Body of pancreas (tissue), 4 donors: ENCODE measurements at places on chromosomes 6 and 20. TPM values are rescaled to one million over a fixed set of nuclear protein-coding genes. Genes with fewer than 3 reads are reported as not detected.
A peak's percentile ranks its signal among the peaks of the same experiment; 100 is the strongest.

GRCh38 chr20:35828434-35828833, 56.6 kb downstream of the PHF20 start:
- DNase-seq = peak; percentile 24
- H3K27me3 ChIP-seq = no peaks in the 10 kb centered on the region
- H3K4me1 ChIP-seq = no peaks in the 10 kb centered on the region
- H3K36me3 ChIP-seq = no peaks in the 10 kb centered on the region
- no peak overlapping the region for H3K27ac ChIP-seq

- no peaks in the 10 kb centered on the region for H3K4me1 ChIP-seq
- H3K36me3 ChIP-seq = no peaks in the 10 kb centered on the region
- DNase-seq = no peak
- H3K27ac ChIP-seq = no peak overlapping the region
- H3K27me3 ChIP-seq = no peaks in the 10 kb centered on the region
- H3K4me3 ChIP-seq = no peak overlapping the region
Measured at GRCh38 chr20:59802018-59802417, 131.4 kb downstream of the SYCP2 start.

Gene BMP2
- 14.8 TPM for total RNA-seq

Gene KHDRBS2
- total RNA-seq = not detected

GRCh38 chr6:138999949-139000725, 12.1 kb upstream of the REPS1 start:
- no peak overlapping the region for H3K4me3 ChIP-seq
- no peaks in the 10 kb centered on the region for H3K36me3 ChIP-seq
- H3K4me1 ChIP-seq = no peaks in the 10 kb centered on the region
- DNase-seq = no peak

Gene FRMD1
- not detected for total RNA-seq

Gene FAM162B
- total RNA-seq = not detected

DNA sequence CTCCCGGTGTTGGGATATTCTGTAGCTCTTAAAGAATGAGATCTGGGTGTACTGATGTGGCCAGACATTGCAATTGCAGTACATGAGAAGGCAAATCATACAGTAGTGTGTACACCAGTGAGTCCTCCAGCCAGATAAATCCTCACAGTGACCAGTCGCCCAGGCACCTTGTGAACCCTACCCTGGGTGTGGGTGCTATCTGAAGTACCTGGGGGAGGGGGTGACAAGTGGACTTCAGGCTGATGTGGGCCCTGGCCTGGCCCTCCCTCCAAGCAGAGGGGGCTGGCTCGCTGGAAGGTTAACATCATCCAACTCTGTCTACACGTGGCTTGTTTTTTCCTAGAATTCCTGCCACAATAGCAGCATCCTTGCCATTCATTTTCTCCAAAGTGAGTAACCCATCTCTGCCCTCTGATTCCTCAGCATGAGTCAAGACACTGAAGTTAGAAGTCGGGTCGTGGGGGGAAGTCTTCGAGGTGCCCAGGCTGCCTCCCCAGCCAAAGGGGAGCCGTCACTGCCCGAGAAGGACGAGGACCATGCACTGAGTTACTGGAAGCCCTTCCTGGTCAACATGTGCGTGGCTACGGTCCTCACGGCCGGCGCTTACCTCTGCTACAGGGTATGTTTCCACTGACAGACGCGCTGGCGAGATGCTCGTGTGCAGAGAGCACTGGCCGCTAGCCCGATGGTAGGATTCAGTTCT, 70.8 kb downstream of the PTPN1 start:
- no peak overlapping the region for H3K27ac ChIP-seq
- no peaks in the 10 kb centered on the region for H3K27me3 ChIP-seq
- H3K4me1 ChIP-seq = peaks cover 7% of the 10 kb centered on the region
- no peak for DNase-seq

DNA sequence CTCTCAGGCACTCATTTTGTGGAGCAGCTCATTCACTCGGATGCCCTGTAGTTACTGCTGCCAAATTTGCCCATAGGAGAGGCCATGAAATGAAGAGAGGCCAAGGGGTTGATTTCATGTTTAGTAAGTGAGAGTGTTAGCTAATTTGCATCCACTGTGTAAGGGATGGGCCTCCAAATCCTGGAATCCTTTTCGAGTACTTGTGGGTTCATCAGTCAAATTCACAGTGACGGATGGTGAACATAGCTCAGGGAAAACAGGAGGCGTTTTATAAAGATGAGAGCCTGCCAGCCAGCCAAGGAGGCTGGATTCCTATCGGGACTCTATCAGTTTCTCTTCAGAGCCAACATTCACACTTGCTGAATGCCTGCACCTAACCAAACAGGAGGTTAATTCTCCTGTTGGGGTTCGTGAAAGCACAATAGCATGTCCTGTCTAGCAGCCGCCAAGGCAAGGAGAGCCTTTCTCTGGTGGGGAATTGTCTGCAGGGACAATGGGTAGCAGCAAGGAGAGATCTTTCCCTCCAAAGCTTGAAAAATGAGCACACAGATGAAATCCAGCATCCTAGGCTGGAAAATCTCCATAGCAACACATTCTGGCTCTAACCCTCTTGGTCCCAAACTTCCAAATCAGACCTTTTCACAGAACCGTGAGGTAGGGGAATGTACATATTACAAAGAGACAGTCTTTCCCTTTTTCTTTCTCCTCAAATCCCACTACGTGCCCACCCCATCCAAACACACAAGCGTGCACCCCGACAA, 231.4 kb upstream of the ECI2 start:
- H3K27me3 ChIP-seq = no peaks in the 10 kb centered on the region
- peaks cover 10% of the 10 kb centered on the region for H3K4me1 ChIP-seq
- no peak overlapping the region for H3K27ac ChIP-seq
- H3K4me3 ChIP-seq = no peak overlapping the region
- no peak for DNase-seq

GRCh38 chr6:7671581-7671980, 54.3 kb upstream of the BMP6 start:
- H3K27ac ChIP-seq = no peak overlapping the region
- no peak for DNase-seq

Gene SYCP2L
- total RNA-seq = 2.1 TPM

Gene INSM1
- 3.4 TPM for total RNA-seq

DNA sequence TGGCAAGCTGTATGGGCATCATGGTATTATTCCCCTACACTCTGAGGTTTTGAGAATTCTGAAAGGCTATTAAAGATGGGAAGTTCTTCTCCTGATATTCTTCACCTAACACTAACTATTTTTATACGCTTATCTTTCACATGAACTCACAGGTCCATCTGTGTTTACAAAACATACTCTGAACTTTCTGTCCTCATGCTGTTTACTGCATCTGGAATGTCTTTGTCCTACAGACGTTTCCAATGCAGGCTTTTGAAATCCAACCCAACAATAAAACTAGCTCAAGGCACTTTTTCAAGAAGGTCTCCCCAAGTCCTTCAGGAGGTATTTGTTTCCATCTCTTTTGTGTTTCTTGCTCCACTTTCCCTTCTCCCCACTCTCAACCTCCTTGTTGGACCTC, 60.5 kb upstream of the MLIP start:
- no peaks in the 10 kb centered on the region for H3K4me1 ChIP-seq
- no peak for DNase-seq
- H3K36me3 ChIP-seq = no peaks in the 10 kb centered on the region
- no peak overlapping the region for H3K4me3 ChIP-seq
- H3K27me3 ChIP-seq = no peaks in the 10 kb centered on the region

DNA sequence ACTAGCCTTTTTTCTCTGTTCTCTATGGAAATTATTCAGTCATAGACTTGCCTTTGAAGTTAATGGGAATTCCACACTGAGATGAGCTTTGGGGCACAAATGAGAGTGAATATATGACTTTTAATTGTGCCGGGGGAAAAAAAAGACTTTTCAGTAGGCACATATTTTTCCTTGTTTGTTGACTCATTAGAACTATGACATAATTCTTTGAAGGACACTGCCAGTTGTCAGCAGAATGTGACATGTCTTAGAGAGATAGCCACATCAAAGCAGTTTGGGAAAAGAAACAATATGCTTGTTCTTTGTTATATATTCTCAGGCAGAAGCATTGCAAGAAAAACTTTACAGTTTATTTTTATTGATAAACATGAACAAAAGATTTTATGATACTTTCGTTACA, 138.3 kb downstream of the COL9A1 start:
- no peaks in the 10 kb centered on the region for H3K36me3 ChIP-seq
- H3K4me3 ChIP-seq = no peak overlapping the region
- H3K27ac ChIP-seq = peak overlapping the region; percentile 66
- no peak for DNase-seq

Gene NR2E1
- not detected for total RNA-seq

DNA sequence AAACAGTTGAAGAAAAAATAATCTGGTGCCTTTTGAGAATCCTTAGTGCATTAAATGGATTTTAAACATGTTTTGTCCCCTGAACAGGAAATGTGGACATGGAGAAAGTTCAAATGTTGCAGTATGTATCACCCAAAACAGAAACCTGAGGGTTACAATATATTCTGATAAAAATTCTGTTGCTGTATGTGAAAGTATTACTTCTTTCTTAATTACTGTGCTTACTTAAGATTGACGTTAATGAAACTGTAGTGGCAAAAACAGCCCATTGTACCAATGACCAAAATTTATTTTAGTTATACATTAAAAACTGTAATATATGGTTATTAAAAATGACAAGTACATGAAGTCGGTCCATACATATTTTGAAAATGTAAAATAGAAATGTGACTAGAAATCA, 100.6 kb downstream of the PRDM1 start:
- no peaks in the 10 kb centered on the region for H3K36me3 ChIP-seq
- no peaks in the 10 kb centered on the region for H3K27me3 ChIP-seq
- no peak for DNase-seq
- H3K4me3 ChIP-seq = no peak overlapping the region
- no peak overlapping the region for H3K27ac ChIP-seq

GRCh38 chr20:17858450-17859001, 110.1 kb downstream of the SNX5 start:
- peaks cover 58% of the 10 kb centered on the region for H3K4me1 ChIP-seq
- DNase-seq = no peak
- no peak overlapping the region for H3K4me3 ChIP-seq
- peak overlapping the region; percentile 80 for H3K27ac ChIP-seq
- H3K27me3 ChIP-seq = no peaks in the 10 kb centered on the region
- no peaks in the 10 kb centered on the region for H3K36me3 ChIP-seq

Gene PRSS16
- 43.8 TPM for total RNA-seq

GRCh38 chr6:75815756-75816155, 66.7 kb downstream of the MYO6 start:
- H3K27me3 ChIP-seq = no peaks in the 10 kb centered on the region
- no peaks in the 10 kb centered on the region for H3K4me1 ChIP-seq
- no peak for DNase-seq

- H3K36me3 ChIP-seq = no peaks in the 10 kb centered on the region
- H3K4me1 ChIP-seq = peaks cover 29% of the 10 kb centered on the region
- DNase-seq = no peak
- no peak overlapping the region for H3K4me3 ChIP-seq
- H3K27me3 ChIP-seq = no peaks in the 10 kb centered on the region
Measured at GRCh38 chr6:2229742-2230141, 15.7 kb downstream of the GMDS start.

DNA sequence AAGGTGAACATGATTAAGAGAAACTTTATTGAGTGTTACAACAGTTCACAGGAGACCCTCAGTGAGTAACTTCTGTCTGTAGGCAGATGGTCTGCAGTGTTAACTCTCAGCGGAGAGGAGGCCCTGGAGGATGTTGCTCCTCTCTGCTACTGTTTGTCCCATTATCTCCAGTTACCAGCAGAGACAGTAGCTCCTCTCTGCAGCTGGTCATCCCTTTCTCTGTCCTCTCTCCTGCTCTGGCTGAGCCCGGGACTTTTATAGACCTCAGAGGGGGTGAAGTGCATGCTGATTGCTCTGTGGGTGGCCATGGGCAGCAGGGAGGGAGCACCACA, 5.7 kb downstream of the GTSF1L start:
- H3K4me1 ChIP-seq = no peaks in the 10 kb centered on the region
- H3K4me3 ChIP-seq = no peak overlapping the region
- H3K36me3 ChIP-seq = no peaks in the 10 kb centered on the region
- H3K27me3 ChIP-seq = no peaks in the 10 kb centered on the region
- no peak for DNase-seq

DNA sequence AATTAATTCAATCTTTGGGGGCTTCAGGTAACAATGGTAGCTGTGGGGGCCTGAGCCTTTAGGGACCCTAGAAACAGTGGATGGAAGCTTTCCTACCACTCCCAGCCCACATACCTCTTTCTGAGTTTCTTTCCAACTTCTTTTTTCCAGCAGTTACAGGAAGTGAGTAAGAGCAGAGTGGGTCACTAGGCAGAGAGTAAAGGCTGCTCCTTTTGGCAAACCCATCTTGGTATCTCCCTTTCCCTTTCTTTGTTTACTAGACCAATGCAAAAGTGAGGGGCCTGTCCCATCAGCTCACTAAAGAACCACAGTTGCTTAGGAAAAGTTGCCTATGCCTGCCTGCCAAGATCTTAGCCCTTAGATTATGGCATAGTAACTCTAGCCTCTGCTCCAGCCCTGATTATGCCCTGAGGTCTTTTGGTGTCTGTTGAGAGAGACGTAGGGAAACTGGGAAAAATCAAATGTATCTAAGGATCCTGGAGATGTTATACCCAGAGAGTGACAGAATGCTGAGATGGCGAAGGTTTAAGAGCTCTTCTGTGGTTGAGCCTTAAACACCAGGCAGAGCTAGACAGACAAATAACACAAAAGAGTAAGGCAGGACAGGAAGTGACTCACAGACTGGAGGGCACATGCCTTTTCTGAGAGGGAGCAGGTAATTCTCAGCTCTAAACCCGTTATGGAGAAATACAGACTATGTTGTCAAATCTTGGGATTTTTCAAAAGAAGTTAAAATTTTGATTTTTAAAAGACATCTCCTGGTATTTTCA, 31.3 kb downstream of the TRMT6 start:
- H3K36me3 ChIP-seq = no peaks in the 10 kb centered on the region
- H3K27ac ChIP-seq = no peak overlapping the region
- H3K27me3 ChIP-seq = no peaks in the 10 kb centered on the region
- H3K4me1 ChIP-seq = no peaks in the 10 kb centered on the region
- no peak for DNase-seq

DNA sequence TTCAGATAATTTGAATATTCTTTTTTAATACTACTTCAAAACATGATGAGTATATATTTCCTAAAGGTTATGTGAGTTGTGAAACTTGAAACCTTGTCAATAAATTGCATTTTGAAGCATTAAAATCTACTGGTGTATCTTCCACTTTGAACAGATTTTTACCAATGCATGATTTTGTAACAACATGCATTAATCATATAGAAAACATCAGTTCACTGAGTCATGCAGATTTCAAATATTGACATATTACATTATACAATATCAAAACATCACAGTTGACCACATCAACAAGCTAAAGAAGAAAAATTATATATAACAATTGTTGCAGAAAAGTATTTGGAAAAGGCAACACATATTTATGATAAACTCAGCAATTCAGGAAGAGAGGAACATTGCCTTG, 158.1 kb downstream of the WDR27 start:
- H3K4me3 ChIP-seq = no peak overlapping the region
- no peak for DNase-seq
- no peak overlapping the region for H3K27ac ChIP-seq
- H3K4me1 ChIP-seq = no peaks in the 10 kb centered on the region
- no peaks in the 10 kb centered on the region for H3K27me3 ChIP-seq

DNA sequence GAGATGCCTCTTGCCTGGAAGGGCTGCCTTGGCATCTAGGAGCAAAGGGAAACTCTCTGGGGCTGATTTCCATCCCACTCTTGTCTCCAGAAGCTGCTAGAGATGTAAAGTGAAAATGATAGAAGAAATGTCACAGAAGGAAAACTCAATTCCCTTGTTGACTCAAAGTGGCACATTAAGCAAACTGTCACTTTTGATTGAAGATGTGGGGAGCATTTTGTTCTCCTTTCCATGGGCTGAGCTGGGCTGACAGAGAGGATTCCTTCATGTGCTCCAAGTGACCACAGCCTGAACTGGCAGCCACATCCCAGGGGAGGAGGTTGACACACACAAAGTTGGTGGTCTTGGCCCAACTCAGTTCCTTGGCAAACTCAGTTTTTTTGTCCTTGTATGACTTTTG, 9.8 kb downstream of the GPR31 start:
- H3K36me3 ChIP-seq = no peaks in the 10 kb centered on the region
- H3K27me3 ChIP-seq = no peaks in the 10 kb centered on the region
- no peak for DNase-seq
- no peaks in the 10 kb centered on the region for H3K4me1 ChIP-seq
- no peak overlapping the region for H3K27ac ChIP-seq
